ENCODE measurements at places on chromosomes 11 and 22.

GRCh38 chr11:36097219-36097650 lies 153.4 kb downstream of the LDLRAD3 start:
- DNase-seq, result no peak

DNA sequence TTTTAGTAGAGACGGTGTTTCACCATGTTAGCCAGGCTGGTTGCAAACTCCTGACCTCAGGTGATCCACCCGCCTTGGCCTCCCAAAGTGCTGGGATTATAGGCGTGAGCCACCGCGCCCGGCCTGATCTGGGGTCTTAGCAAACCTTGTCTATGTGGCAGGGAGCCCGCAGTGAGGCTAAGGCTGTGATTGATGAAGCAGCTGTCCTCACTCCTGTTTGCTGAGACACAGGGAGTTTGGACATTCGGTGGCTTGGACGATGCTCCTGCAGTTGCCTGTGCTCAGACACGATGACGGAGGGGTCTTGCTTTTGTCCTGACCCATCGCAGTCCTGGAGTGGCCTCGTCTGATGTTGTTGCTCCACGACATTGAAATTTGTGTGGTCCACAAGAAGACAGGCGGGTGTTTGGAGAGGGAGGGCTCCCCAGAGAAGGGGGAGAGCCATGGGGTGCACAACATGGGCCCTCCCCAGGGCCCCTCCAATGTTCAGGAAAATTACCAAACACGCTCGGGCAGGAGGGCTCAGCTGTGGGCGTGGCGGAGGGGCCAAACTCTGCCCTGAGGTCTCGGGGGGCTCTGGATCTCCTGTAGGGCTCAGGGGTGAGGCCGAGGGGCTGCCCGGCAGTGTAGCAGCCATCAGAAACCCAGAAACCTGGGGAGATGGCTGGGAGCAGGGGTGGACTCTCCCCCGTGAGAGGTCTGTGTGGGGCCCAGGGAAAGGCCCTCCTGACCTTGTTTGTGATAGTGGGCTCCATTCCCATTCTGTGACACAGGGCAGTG lies 41.8 kb upstream of the PRR5 start:
- no peak for DNase-seq

- DNase-seq, result no peak
Measured at GRCh38 chr22:27139935-27140511, 482.6 kb downstream of the MIAT start.

GRCh38 chr22:45254388-45254787 lies 13.7 kb upstream of the KIAA0930 start:
- DNase-seq, result no peak

DNA sequence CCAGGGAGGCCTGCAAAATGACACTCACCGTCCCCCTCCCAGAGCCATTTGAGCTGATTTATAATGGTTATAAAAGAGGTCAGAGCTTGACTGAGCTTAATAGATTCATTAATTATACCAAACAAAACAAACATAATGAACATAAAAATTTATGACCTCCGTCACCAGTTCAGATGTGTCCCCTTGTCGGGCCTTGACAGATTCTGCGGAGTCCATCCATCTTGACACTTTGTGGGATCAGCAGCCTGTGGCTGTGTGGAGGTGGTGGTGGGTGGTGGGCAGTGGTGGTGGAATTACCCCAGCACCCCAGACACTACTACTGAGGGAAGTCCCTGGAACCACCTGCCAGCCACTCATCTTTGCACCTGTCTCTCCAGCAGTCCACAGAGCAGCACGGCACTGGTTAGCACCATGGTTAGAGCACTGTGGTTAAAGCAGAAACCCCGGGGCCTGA lies 83.5 kb downstream of the DSCAML1 start:
- DNase-seq, result no peak

DNA sequence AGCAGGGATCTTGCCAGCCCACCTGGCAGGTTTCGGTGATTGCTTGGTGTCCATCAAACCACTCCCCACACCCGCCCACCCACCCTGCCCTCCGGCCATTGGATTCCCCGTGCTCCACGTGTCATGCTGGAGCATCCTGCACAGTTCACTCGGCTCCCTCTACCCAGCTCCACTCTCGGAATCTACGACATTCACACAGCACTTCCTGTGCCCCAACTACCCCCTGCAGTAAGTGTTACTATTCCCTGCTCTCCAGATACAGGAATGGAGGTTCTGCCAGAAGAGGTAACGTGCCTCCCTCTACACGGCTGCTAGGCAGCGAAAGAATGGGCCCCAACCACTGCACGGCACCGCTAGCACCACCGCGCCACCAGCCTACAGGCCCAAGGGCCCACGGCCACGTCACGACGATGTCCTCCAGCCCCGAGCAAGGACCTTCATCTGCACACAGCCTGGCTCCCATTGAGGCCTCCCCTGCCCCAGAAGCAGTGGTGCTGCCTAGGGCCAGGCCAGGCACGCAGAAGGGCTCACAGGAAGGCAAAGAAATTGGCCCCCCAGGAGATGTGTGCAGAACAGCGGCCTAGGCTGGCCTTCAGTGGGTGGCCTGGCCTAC lies 27.6 kb downstream of the WNT7B start:
- DNase-seq, result no peak

- DNase-seq, result no peak
Measured at GRCh38 chr11:91794146-91794545, 430.5 kb upstream of the FAT3 start.

DNA sequence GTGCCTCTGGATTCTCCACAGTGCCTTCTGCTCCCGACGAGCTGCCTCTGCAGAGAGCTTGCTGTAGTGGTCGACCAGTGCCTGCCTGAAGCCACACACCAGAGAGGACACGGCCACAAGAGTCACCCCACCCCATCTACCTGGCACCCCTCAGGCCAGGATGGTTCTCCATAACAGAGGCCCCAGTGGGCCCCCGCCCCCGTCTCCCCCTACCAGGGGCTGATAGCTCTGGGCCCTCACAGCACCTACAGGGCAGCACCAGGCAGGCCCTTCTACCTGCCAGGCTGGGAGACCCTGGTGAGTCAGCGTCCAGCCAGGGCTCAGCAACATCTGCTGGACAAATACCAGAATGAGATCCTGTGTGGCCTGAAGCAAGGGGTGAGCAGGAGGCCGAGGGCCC lies 21.7 kb downstream of the SELENOO start:
- DNase-seq, result no peak

- peak; percentile 22 for DNase-seq
Measured at GRCh38 chr11:129278586-129279319, 86.6 kb upstream of the ARHGAP32 start.

DNA sequence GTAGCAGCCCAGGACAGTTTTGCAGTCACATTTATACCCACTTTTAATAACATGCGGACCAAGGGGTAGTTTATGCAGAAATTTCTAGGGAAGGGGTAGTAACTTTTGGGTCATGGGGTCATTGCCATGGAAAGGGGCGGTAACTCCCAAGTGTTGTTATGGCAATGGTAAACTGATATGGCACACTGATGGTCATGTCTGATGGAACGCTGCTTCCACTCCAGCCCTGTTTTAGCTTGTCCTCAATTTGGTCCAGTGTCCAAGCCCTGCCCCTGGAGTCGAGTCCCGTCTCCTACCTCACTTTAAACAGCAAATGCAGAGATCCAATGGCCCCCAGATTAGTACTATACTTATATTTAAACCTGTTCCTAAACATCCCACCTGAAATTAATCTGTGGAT lies 11.2 kb upstream of the SEC14L4 start:
- no peak for DNase-seq

GRCh38 chr22:35458547-35459422 lies 58.8 kb downstream of the MCM5 start:
- peak; percentile 20 for DNase-seq

DNA sequence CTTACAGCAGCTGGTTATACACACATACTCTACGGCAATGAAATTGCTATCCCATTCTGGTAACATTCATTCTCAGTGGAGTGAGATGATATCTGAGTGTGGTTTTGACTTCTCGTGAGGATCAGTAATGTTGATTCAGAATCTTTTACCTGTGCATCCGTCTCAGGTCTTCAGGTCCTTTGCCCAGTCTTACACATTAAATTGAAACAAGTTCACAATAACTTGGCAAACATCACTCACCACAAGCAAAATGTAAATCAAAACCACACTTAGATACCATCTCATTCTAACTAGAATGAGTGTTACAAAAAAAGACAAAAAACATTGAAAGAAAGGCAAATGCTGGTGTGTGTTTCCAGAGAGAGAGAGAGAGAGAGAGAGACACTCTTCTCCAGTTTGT lies 14.0 kb downstream of the RGL4 start:
- DNase-seq, result no peak

- DNase-seq, result no peak
Measured at GRCh38 chr22:47407461-47408025, 645.1 kb downstream of the TBC1D22A start.

GRCh38 chr11:47257517-47258316 lies at the start of gene NR1H3:
TSS of gene NR1H3 (plus strand) at chr11:47257996. CDS start at chr11:47259217, 1,221 bp downstream.
- DNase-seq, result peak; percentile 26

DNA sequence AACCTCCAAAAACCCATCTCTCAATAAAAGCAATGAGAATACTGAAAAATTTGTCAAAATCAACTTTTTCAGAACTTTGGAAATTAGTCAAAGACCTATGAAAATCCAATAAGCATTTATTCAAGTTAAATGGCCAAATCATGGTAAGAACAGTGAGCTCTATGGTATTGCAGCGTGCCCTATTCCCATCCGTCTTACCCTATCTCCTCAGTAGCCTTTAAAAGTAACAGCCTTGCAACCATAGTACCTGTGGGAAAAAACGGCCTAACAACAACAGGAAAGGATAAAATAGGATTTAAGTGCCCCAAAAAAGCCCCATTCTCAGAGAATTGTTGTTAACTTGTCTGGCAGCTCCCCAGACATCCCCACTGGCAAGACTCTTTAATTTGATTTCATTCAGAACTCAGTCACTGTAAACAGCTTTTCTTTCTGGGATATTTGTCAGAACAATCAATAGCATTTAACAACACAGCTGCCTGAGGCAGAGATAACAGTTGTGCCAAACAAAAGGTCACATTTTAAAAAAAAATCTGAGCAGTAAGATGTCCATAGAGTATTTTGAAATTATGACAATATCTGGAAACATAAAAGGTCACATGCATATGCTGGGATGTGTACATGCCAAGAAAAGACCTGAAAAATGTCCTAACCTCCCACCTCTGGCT lies 18.8 kb upstream of the MS4A8 start:
- no peak for DNase-seq

- no peak for DNase-seq
Measured at GRCh38 chr11:56917708-56918400, 70.9 kb upstream of the OR5AK2 start.

DNA sequence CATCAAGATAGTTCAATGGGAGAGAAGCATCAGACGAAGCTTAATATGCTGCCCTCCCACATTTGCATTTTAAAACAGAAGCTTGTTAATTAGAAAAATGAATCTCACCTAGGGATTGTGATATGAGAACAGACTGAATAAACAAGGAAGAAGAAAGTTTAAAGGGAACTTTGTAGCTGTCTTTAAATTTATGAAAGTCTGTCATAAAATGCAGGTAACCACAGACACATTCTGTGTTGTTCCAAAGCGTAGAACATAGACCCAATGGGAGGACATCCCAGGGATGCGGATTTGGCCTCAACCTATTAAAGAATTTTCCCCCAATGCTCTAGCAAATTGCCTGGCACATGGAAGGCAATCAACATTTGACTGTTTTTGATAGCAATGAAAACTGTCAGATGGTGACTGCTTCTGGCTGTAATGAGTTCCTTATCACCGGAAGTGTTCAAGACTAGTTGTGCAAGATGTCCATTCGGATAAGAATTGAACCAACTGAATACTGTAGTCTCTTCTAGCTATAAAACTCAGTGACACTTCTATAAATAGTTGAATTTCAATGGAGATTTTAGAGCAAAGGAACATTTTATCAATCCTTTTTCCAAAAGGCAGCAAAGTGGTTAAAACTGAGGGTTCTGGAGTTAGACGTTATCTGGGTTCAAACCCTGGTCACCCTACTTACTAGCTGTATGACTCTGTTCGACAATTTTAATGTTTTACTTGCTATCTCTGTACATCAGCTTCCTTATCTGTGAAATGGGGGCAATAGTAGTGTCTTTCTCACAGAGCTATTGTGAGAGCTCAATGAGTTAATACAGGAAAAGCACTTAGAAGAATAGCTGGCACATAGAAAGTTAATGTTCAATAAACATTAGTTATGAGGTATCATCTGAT lies 64.9 kb downstream of the LIF start:
- DNase-seq, result no peak

DNA sequence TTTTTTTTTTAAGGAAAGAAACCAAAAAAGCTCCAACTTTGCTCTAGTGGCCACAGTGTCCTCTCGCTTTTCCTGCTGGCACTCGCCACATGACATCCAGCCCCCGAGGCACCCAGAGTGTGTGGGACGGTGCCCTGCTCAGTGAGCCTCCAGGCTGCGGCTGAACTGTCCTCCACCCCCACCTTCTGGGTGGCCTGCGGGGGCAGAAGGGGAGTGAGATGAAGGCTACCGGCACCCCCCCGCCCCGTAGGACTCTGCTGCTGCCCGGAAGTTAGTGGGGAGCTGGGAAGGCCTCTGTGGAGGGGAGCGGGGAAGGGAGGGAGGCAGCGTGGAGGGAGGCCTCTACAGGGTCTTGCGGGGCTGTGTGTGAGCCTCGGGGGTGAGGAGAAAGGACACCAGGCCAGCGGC lies 264.4 kb downstream of the CTTN start:
- DNase-seq, result no peak

GRCh38 chr11:1507381-1508140 lies 21.0 kb upstream of the MOB2 start:
- DNase-seq, result no peak

DNA sequence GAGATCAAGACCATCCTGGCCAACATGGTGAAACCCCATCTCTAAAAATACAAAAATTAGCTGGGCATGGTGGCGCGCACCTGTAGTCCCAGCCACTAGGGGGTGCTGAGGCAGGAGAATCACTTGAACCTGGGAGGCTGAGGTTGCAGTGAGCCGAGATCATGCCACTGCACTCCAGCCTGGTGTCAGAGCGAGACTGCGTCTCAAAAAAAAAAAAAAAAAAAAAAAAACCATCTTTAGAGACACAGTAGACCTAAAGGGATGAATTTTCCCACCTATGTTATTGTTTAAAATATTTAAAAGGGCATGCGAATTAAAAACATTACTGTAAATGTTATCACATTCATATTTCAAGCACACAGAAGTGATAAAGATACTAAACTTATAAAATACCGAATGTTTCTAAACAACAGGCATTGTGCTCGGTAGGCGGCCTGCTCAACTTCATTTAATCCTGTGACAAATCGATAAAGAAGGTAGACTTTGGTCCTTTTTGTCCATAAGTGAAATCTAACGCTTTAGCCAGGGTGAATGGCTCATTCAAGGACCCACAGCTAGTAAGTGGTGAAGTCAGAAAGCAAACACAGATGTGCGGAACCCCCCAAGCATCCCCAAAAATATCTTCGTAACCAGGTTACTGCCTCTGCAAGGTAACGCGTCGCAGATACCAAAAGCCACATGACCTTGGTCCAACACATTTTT lies 16.1 kb downstream of the NCAPD3 start:
- DNase-seq, result no peak

DNA sequence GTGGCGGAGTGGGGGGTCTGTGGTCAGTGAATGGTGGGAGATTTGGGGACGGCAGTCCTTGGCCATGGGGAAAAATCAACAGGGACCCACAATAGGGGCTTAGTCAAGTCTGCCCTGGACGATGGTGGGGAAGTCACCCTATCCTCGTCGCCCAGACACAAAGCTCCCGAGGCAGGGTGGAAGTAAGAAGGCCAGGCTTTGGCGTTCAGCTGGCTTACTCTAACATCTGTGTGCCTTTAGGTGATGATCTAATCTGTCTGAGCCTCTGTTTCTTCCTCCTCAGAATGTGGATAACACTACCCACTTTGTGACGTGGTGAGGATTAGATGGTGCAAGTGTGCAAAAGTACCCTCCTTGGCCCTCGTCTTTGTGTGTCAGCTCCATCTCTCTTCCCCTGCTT lies 192.2 kb downstream of the ST3GAL4 start:
- DNase-seq, result no peak
